ENCODE measurements at places on chromosomes 2 and 18.

GRCh38 chr18:54023471-54023870 is 201.0 kb downstream of the MBD2 start:
- DNase-seq: peak; percentile 46

DNA sequence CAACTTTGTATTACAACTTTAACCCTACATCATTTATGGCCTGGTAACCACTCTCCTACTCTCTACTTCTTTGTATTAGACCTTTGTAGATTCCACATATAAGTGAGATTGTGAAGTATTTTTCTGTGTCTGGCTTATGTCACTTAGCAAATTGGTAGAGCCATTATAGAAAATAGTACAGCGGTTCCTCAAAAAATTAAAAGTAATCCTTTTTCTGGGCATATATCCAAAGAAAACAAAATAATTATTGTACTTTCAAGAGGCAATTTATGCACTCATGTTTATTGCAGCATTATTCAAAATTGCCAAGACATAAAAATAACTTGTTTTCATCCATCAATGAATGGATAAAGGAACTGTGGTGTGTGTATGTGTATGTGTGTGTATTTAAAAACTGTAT is 537.5 kb upstream of the FSIP2 start:
- DNase-seq: no peak

DNA sequence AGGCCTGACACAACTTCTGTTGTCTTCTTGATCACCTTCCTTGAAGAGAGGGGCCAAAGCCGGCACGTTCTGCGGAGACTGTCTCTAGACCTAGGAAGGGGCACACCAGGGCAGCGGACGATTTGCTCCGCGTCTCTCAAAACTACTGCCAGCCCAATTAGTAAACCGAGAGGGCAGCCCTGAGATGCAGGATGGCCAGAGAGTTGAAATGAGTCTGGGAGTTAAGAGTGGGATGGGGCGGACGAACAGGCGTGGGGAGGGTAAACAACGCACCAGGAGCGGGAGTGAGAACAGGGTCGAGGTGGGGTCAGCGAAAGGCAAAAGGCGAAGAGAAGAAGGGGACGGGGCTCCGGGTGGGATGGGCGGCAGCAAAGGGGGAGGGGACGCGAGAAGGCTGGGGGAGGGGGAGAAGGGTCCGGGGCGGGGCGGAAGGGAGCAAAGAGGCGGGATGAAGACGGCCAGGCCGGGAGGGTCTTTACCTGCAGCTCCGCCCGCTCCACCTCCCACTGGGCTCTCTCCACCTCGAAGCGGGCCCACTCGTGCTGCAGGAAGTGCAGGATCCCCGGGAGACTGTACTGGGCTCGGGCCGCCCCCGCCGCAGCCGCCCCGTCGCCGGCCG is 476 bp downstream of the STRN start:
- no peak for DNase-seq

DNA sequence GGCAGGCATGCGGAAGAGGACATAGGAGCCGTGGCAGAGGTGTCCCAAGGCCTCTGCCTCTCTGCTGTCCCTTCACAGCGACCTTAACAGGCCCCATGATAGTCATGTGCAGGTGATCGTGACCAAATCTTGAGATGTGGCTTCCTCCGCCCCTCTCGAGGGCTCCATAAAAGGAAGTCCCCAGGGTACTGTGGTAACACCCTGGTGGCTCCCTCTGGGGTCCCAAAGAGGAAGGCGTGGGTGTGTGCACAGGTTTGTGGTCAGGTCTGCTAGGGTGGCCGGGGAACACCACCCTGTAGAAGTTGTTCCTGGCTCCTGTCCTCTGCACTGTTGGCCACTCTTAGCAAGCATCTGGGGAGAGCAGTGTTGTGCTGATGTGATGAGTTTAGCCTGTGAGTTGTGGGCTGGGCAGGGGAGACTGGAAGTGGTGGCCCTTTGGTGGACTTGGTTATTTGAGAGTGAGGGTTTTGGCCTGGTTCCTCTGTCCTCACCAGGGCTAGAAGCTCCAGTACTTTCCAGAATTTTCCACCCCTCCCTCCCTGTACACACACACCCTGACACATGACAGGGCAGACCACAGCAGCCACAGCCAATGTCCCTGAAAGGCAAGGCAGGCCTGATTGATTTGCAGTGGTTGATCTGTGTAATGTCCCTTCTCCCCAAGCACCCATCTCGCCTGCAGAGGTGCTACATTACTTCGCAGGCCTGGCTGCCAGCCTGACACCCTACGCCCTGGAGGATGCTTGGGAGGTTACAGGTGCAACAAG is 68.9 kb upstream of the BOD1L2 start:
- DNase-seq: no peak

- no peak for DNase-seq
These were observed 10.2 kb downstream of the IL1F10 start for GRCh38 chr2:113077921-113078320.

- DNase-seq: no peak
These were observed 170.5 kb downstream of the ANKRD44 start for GRCh38 chr2:197140045-197140444.

- DNase-seq: no peak
These were observed 115.8 kb upstream of the NOSTRIN start for GRCh38 chr2:168686452-168687191.

DNA sequence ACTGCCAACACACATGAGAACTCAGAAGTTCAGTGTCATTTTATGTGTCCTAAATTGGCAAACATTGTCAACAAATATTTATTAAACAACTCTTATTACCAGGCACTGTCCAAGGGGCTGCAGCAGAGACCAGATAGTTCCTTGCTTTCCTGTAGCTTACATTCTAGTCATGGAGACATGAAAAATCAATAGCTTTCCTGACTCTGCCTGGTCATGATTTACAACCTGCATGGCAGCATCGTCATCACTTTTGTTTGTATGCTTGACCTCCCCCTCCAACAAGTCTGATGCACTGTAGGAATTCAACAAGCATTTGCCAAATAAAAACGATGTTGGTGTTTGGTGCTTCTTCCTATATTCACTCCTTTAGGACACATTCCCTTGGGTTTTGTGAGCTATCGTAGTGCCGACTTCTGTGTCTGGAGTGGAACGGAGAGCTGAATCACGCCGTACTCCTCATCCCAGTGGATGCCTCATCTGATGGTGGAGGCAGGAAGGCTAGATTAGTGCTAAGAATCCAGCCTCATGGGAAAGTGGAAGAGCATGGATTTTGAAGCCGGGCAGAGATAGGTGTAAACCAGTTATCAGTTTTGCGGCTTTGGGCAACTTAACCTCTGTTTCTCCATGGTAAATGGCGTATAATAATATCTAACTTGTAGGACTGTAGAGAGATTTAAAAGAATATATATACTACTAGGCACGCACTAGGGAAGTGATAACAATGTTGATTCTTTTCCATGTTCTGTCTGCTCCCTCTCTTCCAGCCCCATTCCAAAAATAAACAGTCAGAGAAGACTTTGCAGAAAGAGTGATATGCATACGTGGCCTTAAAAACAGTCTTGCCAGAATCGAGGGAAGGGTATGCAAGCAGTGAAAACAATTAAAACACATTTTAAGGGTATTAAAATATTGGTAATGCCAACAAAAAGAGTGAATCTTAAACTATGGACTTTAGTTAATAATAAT is 120.5 kb upstream of the ZFP36L2 start:
- DNase-seq: no peak

GRCh38 chr2:39938035-39938835 is 159.2 kb upstream of the THUMPD2 start:
- DNase-seq: peak; percentile 91

DNA sequence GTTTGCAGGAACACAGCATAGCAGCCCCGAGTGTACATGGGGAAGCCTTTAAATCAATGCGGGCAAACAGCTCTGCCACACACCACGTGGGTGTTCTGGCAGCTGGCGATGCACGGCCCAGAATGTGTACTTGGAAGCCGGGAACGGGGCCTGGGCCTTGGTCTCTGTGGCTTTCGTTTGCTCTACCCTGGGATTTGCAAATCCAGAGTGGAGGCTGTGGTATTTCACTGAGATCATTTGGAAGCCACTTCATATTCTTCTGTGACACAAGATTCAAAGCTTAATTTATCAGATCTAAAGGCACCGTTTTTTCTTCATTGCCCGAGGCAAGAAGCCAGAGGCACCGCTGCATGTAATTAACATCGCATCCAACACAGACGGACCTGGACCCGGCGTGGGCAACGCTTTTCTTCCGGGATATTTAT is 246.3 kb upstream of the MYT1L start:
- DNase-seq: no peak

DNA sequence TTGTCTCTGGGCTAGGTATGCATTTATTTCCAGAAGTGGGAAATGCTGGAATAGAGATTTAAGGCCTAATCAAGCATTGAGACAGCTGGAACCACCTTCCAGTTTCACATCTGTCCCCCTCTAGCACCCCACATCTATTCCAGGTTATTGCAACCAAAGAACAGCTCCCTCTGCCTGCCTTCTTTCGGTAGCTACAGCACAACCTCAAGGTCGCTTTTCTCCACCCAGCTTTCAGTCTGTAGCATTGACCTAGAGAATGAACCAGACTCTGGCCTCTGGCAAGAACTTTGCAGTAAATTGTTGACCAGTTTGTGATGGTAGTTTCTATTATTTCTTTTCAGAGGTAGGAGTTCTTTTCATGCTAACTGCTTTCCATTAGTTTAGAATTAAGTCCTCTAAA is 484.2 kb downstream of the DLGAP1 start:
- DNase-seq: no peak

GRCh38 chr2:139643139-139643538 is 862.9 kb upstream of the NXPH2 start:
- no peak for DNase-seq

- no peak for DNase-seq
These were observed 2.6 kb downstream of the SLC66A2 start for GRCh38 chr18:79948719-79949411.

GRCh38 chr2:109699646-109700045 is 85.5 kb downstream of the SOWAHC start:
- no peak for DNase-seq

DNA sequence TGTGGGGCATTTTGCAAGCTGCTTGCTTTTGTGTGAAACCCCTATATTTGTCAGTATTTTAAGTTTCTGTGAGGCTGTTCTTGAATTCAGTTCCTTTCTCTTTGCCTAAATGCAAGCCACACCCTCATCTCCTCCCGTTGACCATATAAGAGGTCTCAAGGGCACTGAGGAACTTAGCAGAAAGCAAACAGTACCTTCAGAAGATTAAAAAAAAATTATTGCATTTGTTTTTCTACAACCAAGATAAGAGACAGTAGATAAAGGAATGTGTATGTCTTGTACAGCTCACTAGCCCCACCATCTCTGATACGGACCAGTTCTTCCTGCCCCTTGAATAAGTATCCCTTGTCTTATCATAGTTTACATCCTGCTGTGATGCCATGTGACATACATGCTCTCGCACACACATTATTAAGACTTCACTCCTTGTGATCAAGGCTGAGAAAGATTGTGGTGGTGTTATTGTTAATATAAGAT is 64.2 kb downstream of the NPAS2 start:
- no peak for DNase-seq

DNA sequence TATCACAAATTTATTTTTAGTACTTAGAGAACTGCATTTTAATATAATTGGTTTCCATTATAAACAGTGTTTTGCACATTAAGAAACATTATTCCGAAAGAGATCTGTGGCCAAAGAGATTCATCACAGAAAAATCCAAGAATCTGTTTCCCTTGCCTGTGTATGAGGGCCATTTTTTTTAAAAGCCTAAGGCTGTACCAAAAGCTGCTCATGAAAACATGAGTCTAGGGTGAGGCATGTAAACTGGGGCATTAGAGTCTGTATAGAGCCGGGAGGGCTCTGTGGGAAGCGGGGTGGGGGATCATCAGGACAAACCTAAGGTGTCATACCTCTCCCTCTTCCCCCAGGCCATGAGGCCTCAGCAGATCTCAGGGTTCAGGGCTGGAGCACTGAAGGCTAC is 223.8 kb downstream of the FBXO15 start:
- peak; percentile 45 for DNase-seq

DNA sequence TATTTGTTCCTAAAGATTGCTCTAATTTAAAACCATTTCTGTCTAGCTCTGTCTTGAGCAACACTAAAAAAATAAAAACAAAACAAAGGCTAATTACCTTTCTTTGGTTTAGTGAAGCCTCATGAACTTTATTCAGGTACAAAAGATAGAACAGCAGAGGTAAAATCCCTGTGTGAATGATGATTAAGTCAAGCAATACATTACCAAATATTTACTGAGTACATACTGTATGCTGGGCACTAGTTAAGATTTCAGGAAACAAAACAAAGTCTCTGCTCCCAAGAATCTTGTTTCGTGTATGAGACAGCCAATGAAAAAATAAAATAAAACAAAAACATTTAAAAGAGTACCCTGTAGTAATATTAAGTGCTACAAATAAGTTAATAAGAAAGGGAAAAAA is 257.5 kb downstream of the RND3 start:
- no peak for DNase-seq

- DNase-seq: no peak
These were observed 437.4 kb downstream of the PIK3C3 start for GRCh38 chr18:42392416-42392815.

GRCh38 chr2:105139556-105140239 is 101.8 kb downstream of the MRPS9 start:
- peak; percentile 48 for DNase-seq

DNA sequence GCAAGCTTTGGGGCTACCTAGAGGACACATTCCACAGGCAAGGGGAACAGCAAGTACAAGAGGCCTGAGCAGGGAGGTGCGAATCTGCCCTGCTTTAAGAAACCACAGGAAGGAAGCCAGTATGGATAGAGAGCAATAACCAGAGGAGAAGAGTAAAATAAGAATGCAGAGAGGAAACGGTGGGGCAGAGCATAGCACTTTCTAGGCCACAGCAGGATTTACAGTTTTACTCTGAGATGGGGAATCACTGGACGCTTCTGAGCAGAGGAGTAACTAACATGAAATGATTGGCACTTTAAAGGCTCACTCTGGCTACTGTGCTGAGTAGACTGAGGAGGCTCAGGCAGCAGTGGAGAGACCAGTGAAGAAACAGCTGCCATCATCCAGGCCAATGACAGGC is 23.8 kb downstream of the AAK1 start:
- DNase-seq: no peak

GRCh38 chr18:48222118-48222517 is 187.1 kb downstream of the ZBTB7C start:
- peak; percentile 19 for DNase-seq

DNA sequence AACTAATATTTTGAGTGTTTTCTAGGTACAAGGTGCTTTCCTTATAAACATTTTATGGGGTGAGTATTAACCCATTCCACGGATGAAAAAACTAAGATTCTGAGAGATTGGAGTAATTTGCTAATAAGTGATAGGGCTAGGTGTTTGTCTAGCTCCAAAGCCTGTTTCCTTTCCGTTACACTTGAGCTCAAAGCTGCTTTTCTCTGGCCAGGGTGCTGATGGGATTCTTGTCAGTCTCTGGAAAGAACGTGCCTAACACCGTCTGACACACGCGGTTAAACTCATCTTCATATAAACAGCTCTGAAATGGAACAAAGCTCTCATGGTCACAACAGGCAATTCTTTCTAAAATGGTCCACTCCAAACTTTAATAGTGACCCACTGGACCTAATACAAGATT is 2.0 kb upstream of the ANKRD29 start:
- no peak for DNase-seq

- peak; percentile 46 for DNase-seq
These were observed 45.2 kb downstream of the SH3RF3 start for GRCh38 chr2:109174214-109174613.

GRCh38 chr2:235087832-235088495 is 136.1 kb downstream of the SH3BP4 start:
- DNase-seq: no peak

GRCh38 chr2:168494190-168494711 is 38.2 kb downstream of the CERS6 start:
- no peak for DNase-seq

Measured in AG10803 (cell line).